Left colon (tissue), 2 donors: ENCODE measurements at places on chromosomes 2 and 18. TPM values are rescaled to one million over a fixed set of nuclear protein-coding genes. Genes with fewer than 3 reads are reported as not detected.

CYBRD1 gene
- total RNA-seq, result 46.8 TPM

SERPINB10 gene
- total RNA-seq, result not detected

NGEF gene
- 41.4 TPM for total RNA-seq

TUBB6 gene
- total RNA-seq, result 8.3 TPM

RAD51AP2 gene
- total RNA-seq, result not detected

LAPTM4A gene
- total RNA-seq, result 151 TPM

MEIS1 gene
- total RNA-seq, result 10.0 TPM
